ENCODE measurements at places on chromosomes 5 and 9. TPM values are rescaled to one million over a fixed set of nuclear protein-coding genes. Genes with fewer than 3 reads are reported as not detected.

Gene ADAMTS19
- total RNA-seq = not detected

Gene FBXL7
- total RNA-seq = 9.4 TPM

Gene PRDM9
- not detected for total RNA-seq

- no peak for DNase-seq
Observed at GRCh38 chr5:171975262-171975876, 31.1 kb downstream of the FBXW11 start.

DNA sequence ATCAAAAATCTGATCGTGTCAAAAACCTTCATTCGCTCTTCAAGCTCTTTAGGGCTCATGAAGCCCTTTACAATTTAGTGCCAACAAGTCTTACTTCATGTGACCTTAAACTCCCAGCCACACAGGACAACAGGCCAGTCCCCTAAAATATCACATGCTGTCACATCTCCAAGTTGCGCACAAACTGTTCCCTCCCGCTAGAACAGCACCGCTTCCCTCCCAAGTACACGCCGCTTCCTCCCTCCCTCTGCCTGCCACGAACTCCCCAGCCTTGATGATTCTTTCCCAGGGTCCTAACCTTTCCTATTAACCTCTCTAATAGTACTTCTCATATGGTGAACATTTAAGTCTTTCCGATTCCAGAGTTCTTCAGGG, 91.2 kb downstream of the TLE1 start:
- DNase-seq = no peak

GRCh38 chr9:123514766-123515165, 158.8 kb downstream of the CRB2 start:
- DNase-seq = peak; percentile 82

DNA sequence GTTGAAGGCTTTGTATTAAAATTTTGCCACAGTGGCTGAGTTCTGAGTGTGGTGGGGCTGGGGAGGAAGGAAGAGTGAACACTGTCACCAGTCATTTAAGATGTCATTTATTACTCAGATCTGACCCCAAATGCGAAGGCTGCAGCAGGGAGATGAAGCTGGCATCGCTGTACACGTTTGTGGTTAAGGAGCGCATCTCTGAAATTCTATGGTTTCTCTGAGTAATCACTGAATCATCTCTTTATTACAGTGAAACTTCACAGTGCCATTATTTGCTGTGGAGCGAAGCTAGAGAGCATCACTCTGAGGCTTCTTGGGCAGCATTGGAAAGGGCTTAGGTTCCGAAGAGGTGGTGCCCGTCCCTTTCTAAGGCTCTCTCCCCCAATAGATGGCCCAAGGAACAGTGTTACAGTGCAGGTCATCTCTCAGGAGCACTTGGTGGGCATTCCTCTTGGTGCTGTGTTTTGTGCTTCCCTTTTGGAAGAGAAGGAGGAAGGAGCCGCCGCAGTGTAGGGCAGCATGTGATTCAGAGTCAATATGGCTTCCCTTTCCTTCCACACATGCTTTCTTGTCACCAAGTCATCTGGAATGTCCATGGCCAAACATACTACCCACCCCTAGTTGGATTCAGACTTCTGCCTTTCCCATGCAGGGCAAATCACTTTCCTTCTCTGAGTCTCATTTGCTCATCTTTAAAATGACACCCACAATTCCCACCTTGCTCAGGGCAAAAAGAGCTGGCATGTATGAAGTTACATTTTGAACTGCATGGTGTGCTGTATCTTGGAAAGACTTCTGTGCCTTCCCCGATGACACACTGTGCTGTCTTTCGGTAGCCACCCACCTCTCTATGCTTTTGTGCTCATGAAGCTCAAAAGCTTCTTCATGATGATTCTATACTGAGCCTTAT, 9.3 kb upstream of the TEX48 start:
- no peak for DNase-seq

- no peak for DNase-seq
Observed at GRCh38 chr9:96646081-96646991, 8.8 kb downstream of the PRXL2C start.

GRCh38 chr5:124071039-124071438, 559.1 kb downstream of the CSNK1G3 start:
- DNase-seq = no peak

- peak; percentile 48 for DNase-seq
Observed at GRCh38 chr9:131739959-131740648, at the start of gene RAPGEF1. Gene RAPGEF1 (minus strand): TSS chr9:131740076. CDS start chr9:131739830, 246 bp downstream.
